ENCODE measurements at places on chromosomes 11 and 22.
A peak's percentile ranks its signal among the peaks of the same experiment; 100 is the strongest.

DNA sequence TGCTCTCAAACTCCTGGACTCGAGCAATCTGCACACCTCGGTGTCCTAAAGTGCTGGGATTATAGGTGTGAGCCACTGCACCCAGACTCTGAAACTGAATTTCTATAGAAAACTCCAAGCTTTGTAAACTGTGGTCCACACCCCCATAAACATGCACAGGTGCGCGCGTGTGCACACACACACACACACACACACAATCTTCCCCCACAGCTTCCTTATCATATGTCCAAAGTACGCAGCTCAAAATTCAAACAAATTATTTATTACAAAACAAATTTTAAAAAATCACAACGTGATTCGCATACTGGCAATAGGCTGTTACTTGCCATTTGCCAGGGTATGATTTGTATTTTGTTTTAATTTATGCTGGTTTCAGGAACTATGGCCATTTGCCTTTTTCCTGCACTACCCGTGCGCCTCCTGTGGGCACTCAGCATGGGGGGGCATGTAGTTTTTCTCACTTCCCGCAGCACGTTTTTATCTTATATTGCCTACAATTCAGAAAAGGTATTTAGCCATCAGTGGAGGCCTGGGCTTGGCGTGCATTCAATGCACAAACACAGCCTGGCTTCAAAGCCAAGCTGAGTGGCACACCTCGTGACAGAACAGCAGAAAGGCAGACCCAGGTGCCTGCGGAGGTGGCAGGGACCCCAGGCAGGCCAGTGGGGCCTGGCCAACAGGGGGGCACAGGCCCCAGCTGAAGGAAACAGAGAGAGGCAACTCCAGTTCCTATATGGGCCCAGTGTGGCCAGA, 10.8 kb upstream of the SNX32 start:
- no peak for DNase-seq

DNA sequence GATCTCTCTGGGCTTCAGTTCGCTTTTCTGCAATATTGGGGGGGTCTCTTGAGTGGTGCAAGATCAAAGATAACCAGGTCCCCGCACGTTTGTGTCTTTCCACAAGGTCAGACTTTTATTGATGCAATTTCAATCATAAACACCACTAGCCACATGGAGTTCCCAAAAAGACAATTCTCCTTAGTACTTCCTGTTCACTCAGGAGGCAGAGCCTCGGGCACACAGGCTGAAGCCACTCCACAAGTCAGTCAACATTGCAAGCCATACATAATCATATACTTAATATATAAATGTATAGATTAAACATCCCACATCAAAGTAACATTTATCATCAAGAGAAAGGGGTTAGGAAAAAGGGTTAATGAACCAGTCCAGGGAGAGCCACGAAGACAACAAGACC, 12.0 kb downstream of the ST14 start:
- DNase-seq: no peak

DNA sequence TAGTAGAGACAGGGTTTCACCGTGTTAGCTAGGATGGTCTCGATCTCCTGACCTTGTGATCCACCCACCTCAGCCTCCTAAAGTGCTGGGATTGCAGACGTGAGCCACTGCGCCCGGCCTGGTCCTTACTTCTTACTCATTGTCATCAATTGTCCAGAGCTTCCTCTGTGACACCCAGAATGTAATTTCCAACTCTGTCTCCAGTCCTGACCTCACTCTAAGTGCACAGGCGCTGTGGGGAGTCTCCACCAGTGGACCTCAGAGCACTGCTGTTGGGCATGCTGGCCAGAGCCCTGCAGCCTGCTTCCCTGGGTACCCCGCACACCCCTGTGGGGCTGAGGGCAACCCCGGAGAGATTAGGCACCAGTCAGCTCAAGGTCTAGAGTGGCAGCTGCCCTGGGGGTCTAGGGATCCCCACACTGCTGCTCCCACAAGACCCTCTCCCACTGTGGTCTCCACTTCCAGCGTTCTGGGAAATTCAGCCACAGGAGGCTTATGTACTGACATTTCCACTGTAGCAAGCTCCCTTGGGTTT, 1140.3 kb downstream of the TBC1D22A start:
- no peak for DNase-seq

DNA sequence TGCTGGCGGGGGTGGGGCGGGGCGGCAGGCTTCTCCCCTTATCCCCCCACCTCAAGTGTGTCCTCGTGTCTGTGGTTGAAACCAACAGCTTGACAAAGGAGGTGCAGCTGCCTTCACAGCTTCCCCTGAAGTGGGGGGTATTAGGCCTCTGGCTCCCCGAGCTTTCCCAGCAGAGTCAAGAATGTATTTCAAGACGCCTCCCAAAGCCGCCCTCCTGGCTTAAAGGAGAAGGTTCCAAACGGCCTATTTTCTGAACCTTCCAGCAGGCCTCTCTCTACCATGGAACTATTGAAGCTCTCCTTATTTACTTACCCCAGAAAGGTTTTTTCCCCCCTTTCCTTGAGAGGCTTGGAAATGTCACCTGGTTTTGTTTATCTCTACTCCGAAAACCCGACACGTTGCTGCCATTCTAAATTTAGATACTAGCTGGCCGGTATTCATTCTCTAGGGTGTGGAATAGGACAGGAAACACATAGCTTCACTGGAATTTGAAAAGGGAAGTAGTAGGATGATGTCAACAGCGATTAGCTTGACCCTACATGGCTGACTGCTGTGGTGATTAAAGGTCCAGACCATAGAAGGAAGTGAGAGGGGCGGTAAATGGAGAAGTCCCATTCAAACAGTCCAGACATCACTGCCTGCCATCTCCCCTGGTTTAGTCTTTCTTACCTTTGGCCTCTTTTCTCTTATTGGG, 671 bp upstream of the PICALM start:
- DNase-seq: peak; percentile 96

DNA sequence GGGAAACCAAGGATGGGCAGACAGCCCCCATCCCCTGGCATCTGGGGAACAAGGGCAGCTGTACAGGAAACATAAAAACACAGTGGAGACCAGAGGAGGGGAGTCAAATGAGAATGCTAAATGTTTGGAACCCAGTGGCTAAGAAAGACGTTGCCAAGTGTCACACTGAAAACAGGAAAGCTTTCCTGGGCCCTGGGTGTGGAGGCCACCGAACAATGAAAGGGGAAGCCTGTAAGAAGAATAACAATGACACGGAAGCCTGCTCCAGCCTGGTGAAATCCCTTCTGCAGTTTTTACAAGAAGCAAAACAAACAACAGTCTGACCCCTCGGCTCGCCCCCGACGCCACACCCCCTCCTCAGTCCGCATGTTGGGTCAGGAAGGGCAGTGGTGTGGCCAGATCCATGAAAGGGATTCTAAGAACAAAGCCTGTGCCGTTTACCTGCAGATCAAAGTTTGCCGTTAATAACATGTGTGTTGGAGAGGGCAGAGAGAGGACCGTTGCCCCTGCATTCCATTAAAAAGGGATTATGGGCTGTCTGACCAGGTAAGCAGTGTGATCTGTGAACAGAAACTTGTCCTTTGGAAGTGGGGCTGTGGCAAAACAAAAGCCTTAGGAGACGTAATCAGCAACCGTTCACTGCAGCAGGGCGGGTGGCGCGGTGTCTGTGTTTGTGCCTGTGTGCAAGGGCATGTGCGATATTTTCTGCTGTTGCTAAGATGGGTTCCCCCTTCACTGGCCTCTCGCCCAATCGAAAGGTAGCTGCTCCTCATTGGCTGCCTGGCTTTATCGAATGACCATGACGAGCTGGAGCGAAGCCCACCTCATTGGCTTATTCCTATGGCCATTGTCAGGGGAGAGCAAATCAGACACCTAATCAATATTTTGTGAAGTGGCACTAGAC, 113.7 kb upstream of the BLID start:
- DNase-seq: no peak

DNA sequence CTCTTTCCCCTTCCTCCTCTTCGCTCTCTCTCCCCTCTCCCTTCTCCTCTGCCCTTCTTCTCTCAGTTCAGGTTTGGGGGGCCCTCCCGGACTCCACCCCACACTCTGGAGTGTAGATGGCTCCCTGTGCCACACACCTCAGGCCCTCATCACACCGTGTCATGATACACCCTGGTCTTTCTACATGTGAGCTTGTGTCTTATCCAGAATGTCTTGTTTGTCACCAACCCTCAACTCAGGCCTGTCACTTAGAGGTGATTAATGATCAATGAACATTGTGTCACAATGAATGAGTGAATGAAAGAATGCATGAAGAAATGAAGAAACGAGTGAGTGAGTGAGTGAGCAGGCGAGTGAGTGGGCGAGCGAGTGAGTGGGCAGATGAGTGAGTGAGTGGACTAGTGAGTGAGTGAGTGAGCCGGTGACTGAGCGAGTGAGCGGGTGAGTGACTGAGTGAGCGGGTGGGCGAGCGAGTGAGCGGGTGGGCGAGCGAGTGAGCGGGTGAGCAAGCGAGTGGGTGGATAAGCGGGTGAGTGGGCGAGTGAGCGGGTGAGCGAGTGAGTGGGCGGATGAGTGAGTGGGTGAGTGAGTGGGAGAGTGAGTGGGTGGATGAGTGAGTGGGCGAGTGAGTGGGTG, 33.8 kb downstream of the CAPN1 start:
- DNase-seq: no peak

GRCh38 chr11:47508240-47508957, 44.5 kb downstream of the CELF1 start:
- DNase-seq: no peak

DNA sequence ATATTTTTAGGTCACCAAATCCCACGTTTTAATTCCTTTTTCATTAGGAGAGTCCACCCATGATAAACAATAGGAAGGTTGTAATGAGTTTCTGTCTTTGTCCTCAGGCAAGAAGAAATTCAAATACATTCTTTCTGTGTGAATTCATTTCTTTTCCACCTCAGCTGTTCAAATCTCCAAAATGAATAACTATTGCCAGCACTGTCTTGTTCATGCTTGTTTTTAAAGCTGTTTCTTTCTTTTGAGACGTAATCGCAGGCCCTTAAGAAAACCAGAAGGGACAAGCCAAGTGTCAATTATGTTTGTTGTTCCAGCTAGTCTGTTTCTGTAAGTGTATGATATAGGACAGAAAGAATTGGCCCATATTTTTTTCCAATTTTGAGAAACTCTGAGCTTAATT, 20.2 kb downstream of the MMP27 start:
- DNase-seq: no peak

- peak; percentile 99 for DNase-seq
These were observed 1.7 kb downstream of the TOM1 start for GRCh38 chr22:35301372-35301874.
